ENCODE measurements at places on chromosomes 7 and 10. TPM values are rescaled to one million over a fixed set of nuclear protein-coding genes. Genes with fewer than 3 reads are reported as not detected.

- H3K4me1 ChIP-seq, result no peaks in the 10 kb centered on the region
- H3K36me3 ChIP-seq, result no peaks in the 10 kb centered on the region
- no peak overlapping the region for H3K27ac ChIP-seq
- no peak overlapping the region for H3K4me3 ChIP-seq
- DNase-seq, result no peak
- peaks cover 7% of the 10 kb centered on the region for H3K27me3 ChIP-seq
Measured at GRCh38 chr10:90051053-90051452, 349.7 kb downstream of the KIF20B start.

GRCh38 chr7:150734254-150734653 lies 3.0 kb upstream of the GIMAP5 start:
- H3K27me3 ChIP-seq, result no peaks in the 10 kb centered on the region
- DNase-seq, result peak; percentile 79
- peak overlapping the region; percentile 72 for H3K27ac ChIP-seq
- H3K36me3 ChIP-seq, result peaks cover 9% of the 10 kb centered on the region

DNA sequence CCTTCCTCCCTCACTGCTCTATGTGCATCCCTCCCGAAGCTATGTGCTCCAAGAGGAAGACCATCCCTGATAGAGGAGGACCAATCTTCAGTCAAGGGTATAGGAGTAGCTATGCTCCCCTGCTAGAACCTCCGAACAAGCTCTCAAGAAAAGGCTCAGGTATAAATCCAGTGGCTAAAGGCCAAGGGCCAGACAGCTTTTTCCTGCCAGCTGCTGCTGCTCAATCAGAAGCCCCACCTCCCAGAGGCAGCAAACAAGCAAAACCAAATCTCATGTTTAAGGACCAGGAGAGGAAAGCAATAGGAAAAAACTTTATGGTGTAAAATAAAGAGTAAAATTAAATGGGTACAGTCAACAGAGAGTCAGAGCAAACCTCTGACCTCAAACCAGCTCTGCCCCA lies 187.2 kb downstream of the FGFR2 start:
- H3K27me3 ChIP-seq, result no peaks in the 10 kb centered on the region
- no peak for DNase-seq
- no peaks in the 10 kb centered on the region for H3K36me3 ChIP-seq
- H3K4me1 ChIP-seq, result no peaks in the 10 kb centered on the region
- H3K27ac ChIP-seq, result no peak overlapping the region

DNA sequence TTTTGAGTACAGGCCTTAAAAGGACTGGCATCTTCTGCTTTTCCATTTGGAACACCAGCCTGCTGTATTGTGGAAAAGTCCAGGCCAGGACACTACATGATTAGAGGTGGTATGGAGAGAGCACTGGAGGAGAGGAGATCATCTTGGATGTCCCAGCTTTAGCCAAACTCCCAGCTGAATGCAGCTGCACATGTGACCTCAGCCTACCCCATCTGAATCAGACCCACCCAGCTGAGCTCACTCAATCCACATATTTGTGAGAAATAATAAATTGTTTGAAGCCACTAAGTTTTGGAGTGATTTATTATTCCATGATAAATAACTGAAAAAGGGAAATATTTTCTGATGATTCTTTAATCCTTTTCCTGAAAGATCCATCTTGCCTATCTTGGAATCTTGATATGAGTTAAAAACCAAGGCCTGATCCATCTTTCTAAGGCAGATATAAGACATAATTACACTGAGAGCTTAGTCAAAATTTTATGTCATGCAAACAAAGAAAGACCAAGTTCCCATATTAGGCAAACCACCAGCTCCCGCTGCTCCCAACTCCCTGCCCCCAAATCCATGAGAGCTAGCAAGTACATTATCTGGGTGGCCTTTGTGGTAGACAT lies 55.1 kb upstream of the TRIL start:
- H3K27me3 ChIP-seq, result peaks cover under 1% of the 10 kb centered on the region
- H3K27ac ChIP-seq, result no peak overlapping the region
- no peak overlapping the region for H3K4me3 ChIP-seq
- no peaks in the 10 kb centered on the region for H3K36me3 ChIP-seq
- no peak for DNase-seq

- peaks cover 8% of the 10 kb centered on the region for H3K27me3 ChIP-seq
- no peak overlapping the region for H3K4me3 ChIP-seq
- no peak for DNase-seq
- H3K36me3 ChIP-seq, result no peaks in the 10 kb centered on the region
- H3K27ac ChIP-seq, result no peak overlapping the region
- no peaks in the 10 kb centered on the region for H3K4me1 ChIP-seq
Measured at GRCh38 chr10:44849936-44850335, 61.2 kb upstream of the TMEM72 start.

GRCh38 chr10:33031815-33032653 lies 74.0 kb upstream of the ITGB1 start:
- peaks cover 10% of the 10 kb centered on the region for H3K27me3 ChIP-seq
- H3K27ac ChIP-seq, result no peak overlapping the region
- H3K36me3 ChIP-seq, result no peaks in the 10 kb centered on the region
- peak overlapping the region; percentile 3 for H3K4me3 ChIP-seq

DNA sequence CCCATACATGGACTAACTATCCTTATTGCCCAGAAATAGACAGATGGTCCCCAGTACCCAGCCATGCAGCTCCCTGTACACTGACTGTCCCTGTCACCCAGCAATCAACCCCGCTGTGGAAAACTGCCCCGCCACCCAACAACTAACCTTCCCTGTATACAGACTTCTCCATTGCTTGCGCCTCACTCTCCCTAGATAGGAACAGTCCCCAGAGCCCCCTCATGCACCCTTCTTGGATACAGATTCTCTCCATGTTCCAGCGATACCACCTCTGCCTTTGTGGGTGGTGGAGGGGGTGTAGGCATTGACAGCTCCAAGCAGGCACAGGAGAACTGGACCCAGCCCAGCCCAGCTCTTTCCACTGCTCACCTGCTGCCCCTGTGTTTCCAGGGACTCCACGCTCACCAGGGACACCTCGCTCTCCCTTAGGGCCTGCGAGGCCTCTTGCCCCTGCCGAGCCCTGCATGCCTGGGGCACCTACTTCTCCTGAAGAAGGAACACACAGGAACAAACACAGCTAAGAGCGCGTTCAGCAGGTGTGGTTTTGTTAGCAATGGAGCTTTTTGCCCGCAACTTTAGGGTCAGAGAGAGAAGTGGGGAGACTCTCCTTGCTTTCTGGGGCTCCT lies 7.2 kb downstream of the SFTPD start:
- peaks cover 3% of the 10 kb centered on the region for H3K27me3 ChIP-seq
- H3K36me3 ChIP-seq, result no peaks in the 10 kb centered on the region
- peaks cover 13% of the 10 kb centered on the region for H3K4me1 ChIP-seq
- H3K27ac ChIP-seq, result no peak overlapping the region

DNA sequence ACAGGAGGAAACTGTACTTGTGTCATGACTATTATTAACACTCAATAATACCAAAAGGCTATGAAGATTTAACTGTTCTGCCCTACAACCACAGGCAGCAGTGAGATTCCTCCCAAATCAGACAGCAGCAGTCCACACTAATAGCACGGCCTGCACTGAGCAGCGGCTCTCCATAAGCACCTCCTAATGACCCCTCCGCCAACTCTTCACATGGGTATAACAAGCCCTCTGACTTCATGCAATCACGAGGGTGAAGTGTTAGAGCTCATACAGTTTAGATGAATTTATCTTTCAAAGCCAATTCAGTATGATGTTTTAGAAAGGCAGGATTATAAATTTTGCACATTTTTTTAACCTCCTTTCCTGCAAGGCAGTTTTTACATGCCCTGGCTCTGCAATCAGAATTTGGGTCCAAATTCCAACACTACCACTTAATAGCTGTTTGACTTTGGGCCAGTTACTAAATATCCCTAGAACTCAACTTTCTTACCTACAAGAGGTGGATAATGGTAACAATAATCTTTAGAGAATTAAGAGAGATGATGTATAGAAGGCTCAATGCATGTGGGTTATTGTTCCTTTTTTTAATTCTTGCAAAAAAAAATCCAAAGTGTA lies 617.1 kb downstream of the KCNMA1 start:
- H3K27me3 ChIP-seq, result peaks cover 5% of the 10 kb centered on the region
- no peaks in the 10 kb centered on the region for H3K4me1 ChIP-seq
- H3K27ac ChIP-seq, result no peak overlapping the region
- DNase-seq, result no peak
- no peaks in the 10 kb centered on the region for H3K36me3 ChIP-seq
- no peak overlapping the region for H3K4me3 ChIP-seq

DNA sequence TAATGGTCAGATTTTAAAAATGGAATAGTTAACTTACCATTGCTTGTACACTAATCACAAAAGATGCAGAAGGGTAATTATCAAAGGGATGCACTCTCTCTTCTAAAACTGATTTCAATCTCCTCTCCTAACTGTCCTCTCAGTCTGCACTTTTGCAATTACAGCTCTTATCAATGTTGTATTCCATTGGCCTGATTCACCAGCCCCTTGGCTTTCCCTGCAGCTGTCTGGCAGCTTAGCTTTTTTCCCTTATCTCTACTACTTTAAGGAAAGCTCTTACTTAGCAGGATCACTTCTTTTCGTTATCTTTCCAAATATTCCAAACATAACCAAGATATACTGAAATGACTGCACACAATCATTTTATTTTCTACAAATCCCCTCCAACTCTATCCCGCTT lies 448.8 kb downstream of the GRM8 start:
- H3K36me3 ChIP-seq, result no peaks in the 10 kb centered on the region
- no peak overlapping the region for H3K4me3 ChIP-seq
- no peaks in the 10 kb centered on the region for H3K27me3 ChIP-seq
- H3K27ac ChIP-seq, result no peak overlapping the region

DNA sequence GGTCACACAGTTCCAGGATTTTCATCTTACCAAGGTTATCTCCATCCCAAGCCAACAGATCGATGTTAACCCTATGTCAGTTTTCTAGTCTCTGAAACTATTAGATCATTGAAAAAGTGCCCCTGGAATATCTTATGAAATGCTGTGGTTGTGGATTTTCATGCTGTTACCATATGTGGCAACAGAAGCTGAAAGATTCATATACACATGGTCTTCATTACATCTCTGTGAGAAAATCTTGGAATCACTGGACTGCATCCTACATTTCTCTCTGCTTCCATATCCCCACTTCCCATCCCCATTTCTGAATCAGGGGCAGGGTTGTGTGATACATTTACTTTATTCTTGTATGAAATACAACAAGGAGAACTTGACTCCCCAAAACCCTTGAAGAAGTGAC lies 146.1 kb downstream of the SLC16A9 start:
- no peak overlapping the region for H3K27ac ChIP-seq
- H3K36me3 ChIP-seq, result no peaks in the 10 kb centered on the region
- no peak overlapping the region for H3K4me3 ChIP-seq
- peaks cover 5% of the 10 kb centered on the region for H3K27me3 ChIP-seq
- DNase-seq, result no peak
- H3K4me1 ChIP-seq, result no peaks in the 10 kb centered on the region

DNA sequence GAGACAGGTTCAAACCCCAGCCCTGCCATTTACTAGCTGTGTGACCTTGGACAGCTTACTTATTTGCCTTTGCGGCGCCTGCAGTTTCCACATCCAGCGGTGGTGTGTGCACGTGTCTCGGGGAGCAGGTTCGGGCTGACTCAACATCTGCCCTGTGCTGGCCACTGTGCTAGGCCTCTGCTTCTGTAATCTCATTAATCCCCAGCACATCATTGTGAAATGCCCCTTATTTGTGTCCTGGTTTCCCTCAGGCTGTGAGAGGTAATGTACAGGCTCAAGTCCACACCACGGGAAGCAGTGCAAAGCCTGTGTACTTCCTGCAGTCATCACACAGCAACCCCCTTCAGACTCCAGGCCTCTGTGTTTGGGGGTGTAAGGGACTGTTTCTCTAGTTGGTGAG lies 285.7 kb downstream of the RPS24 start:
- H3K27ac ChIP-seq, result no peak overlapping the region
- DNase-seq, result no peak
- no peak overlapping the region for H3K4me3 ChIP-seq
- H3K4me1 ChIP-seq, result peaks cover 17% of the 10 kb centered on the region
- H3K27me3 ChIP-seq, result no peaks in the 10 kb centered on the region

DNA sequence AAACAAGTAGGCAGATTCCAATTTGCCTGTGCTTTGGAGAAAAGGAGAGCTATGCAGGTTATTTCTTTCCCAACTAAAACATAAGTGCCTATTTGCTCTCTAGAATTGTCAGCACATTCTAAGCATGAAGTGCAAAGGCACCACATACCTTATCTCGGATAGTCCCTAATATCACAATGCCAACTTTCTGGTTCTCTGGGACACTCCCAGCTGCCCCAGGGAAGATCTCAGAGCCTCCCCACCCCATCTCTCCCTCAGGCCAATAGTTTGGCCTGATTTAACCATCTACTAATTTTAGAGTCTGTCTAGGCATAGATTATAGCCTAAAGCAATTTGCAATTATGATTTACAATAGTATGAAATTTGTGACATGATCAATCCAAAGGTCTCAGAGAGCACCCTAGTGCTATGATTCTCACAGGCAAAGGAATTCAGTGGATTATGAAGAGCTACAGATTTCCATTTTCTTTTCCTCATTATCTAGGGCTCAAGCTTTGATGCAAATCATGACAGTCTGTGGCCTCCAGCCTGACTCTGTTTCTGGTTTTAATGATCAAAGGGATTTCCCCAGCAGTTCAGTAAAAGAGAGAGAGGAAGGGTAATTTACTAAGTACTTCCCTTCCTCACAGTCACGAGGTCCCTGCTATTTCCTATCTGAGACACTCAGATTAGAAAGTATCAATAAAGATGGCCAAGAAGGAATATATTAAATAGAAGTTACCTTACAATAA lies 29.0 kb upstream of the IL6 start:
- no peak for DNase-seq
- H3K36me3 ChIP-seq, result peaks cover 3% of the 10 kb centered on the region
- peak overlapping the region; percentile 92 for H3K27ac ChIP-seq
- peak overlapping the region; percentile 69 for H3K4me3 ChIP-seq

The LOXL4 gene
- total RNA-seq, result not detected

The TMEM236 gene
- 0.65 TPM for total RNA-seq

The ACTL6B gene
- total RNA-seq, result not detected

The CYP17A1 gene
- total RNA-seq, result not detected

Data from activated T-cell treated with anti-CD3 and anti-CD28 coated beads, Interleukin-2, amount 50 U/mL, for 72 hours (primary cell).